ENCODE measurements at places on chromosomes 3 and 15. TPM values are rescaled to one million over a fixed set of nuclear protein-coding genes. Genes with fewer than 3 reads are reported as not detected.

DNA sequence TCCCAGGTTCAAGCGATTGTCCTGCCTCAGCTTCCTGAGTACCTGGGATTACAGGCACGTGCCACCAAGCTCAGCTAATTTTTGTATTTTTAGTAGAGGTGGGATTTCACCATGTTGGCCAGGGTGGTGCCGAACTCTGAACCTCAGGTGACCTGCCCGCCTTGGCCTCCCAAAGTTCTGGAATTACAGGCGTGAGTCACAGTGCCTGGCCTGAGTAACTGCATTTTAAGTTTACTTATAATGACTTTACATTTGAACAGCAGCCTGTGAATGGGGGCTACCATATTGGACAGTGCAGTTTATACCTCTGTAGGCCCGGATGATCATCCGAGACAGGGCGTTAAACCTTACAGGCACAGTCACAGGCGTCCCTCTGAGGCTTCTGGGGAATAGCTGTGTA, 24.8 kb downstream of the EAF1 start:
- H3K36me3 ChIP-seq: no peaks in the 10 kb centered on the region
- no peak for DNase-seq
- H3K27ac ChIP-seq: no peak overlapping the region

DNA sequence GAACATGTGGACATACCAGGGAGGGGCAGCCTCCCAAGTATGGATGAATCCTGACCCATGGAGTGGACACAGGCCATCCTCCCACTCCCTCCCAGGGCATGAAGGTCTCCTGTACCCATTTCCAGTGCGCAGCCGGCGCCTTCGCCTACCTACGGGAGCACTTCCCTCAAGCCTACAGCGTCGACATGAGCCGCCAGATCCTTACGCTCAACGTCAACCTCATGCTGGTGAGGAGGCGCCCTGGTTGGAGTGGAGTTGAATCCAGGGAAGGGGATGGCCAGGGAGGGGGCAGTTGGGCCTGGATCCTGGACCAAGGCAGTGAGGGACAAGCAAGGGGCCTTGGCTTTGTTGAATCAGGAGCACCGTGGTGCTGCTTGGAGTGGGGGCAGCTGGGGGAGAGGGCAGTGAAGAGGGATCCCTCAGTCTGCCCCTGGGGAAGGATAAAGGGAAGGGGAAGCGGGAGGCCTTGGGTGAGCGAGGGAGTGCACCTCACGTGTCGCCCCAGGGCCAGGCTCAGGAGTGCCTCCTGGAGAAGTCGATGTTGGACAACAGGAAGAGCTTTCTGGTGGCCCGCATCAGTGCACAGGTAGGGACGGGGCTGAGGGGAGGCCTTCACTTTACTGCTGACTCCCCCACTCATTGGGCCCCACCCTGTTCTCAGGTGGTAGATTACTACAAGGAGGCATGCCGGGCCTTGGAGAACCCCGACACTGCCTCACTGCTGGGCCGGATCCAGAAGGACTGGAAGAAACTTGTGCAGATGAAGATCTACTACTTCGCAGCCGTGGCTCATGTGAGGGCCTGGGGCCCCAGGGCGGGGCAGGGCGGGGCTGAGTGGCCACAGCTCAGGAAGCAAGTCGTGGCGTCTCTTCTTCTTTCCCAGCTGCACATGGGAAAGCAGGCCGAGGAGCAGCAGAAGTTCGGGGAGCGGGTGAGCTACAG, 25.3 kb downstream of the PTPN23 start:
- H3K4me3 ChIP-seq: no peak overlapping the region
- H3K27ac ChIP-seq: peak overlapping the region; percentile 1
- H3K4me1 ChIP-seq: no peaks in the 10 kb centered on the region

DNA sequence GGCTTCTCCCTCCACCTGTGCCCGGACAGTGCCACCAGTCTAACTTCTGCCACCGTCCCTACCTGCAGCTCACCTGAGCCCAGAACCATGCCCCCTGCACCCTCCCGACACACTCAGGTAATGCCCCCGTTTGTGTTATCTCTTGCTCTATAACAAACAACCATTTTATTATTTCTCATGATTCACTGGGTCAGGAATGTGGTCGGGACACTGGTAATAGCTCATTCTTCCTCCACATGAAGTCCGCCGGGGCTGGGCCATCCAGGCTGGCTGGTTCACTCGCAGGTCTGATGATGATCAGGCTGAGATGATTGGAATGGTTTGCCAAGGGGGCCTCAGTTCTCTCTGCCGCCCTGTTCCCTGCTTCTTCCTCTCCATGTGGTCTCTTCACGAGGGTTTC, 20.3 kb upstream of the NR2E3 start:
- H3K36me3 ChIP-seq: no peaks in the 10 kb centered on the region
- no peak overlapping the region for H3K27ac ChIP-seq
- no peaks in the 10 kb centered on the region for H3K4me1 ChIP-seq

Gene TTC23
- total RNA-seq: 0.92 TPM

Gene HPS3
- 25.8 TPM for total RNA-seq

DNA sequence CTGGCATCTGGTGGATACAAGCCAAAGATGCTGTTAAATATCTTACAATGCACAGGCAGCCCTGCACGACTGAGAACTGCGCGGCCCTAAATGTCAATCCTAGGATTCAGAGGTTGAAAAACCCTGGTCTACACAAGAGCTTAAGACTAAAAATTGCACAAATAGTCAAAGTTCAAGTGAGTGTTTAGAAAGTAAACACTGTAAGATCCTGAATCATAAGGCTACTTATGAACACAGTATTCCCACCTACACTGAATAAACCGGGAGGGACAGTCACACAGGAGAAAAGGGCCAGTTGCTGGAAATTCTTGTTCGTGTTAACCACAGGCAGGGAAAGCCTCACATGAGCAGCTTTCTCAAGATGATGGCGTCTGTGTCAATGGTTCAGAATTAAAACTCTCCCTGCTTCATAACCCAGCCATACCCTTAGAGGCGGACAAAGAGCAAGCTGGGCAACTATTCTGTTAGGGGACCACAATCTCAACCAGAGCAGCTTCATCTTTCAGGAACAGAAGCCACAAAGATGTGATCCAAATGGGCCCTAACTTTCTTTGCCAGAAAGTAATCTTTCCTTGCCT, 37.7 kb downstream of the LRIG1 start:
- no peak overlapping the region for H3K4me3 ChIP-seq
- no peaks in the 10 kb centered on the region for H3K36me3 ChIP-seq
- no peaks in the 10 kb centered on the region for H3K27me3 ChIP-seq
- H3K4me1 ChIP-seq: no peaks in the 10 kb centered on the region
- DNase-seq: no peak

Gene ZBBX
- total RNA-seq: not detected

DNA sequence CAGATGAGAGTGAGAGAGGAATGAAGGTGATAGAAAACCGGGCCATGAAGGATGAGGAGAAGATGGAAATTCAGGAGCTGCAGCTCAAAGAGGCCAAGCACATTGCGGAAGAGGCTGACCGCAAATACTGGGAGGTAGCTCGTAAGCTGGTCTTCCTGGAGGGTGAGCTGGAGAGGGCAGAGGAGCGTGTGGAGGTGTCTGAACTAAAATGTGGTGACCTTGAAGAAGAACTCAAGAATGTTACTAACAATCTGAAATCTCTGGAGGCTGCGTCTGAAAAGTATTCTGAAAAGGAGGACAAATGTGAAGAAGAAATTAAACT, 88.9 kb downstream of the EOMES start:
- H3K27me3 ChIP-seq: no peaks in the 10 kb centered on the region
- no peak for DNase-seq
- H3K4me1 ChIP-seq: no peaks in the 10 kb centered on the region
- H3K4me3 ChIP-seq: peak overlapping the region; percentile 77
- H3K36me3 ChIP-seq: peaks cover 4% of the 10 kb centered on the region
